Activated T-helper 1 cell treated with anti-CD3 and anti-CD28 coated beads, Interleukin-2, amount 50 U/mL, for 16 hours (primary cell): ENCODE measurements at places on chromosomes 6 and 20.

DNA sequence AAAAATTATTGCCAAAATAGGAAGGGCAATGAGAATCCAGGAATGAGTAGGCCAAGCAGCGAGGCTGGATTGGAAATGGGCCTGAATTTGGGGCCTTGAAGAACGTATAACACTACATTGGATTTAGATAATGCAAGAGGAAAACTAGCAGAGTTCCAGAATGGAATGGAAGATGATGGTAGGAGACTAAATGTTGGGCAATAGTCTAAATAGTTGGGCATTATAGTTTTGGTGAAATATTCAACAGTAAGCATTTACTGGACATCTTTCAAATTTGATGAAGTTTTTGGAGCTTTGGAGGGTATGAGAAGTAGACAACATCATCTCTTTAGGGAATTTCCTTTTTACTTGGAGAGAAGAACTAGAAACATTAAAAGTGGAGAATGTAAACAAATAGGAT is 3.4 kb upstream of the JARID2 start:
- no peak for DNase-seq

DNA sequence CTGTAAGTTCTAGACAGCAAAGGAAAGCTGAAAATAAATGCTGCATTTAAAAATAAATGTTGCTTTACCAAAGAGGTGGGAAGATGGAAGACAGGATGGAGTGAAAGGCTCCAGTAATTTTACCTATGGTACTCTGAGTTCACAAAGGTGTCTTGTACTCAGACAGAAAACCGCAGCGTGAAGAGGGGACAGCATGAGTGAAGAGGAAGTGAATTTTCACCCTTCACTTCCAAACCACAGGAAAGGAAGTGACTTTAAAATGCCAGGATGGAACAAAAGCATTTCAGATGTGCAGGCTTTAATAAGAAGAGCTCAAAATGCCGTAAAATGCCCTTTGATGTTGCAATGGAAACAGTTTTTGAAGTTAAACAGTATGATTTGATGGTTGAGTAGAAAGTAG is 91.2 kb upstream of the TINAG start:
- no peak for DNase-seq

- no peak for DNase-seq
These were observed 718.7 kb upstream of the ADGRB3 start for GRCh38 chr6:67916399-67916798.

- no peak for DNase-seq
These were observed 925.0 kb upstream of the MAN1A1 start for GRCh38 chr6:120274547-120274946.

GRCh38 chr6:40718401-40718800 is 131.2 kb upstream of the LRFN2 start:
- no peak for DNase-seq

DNA sequence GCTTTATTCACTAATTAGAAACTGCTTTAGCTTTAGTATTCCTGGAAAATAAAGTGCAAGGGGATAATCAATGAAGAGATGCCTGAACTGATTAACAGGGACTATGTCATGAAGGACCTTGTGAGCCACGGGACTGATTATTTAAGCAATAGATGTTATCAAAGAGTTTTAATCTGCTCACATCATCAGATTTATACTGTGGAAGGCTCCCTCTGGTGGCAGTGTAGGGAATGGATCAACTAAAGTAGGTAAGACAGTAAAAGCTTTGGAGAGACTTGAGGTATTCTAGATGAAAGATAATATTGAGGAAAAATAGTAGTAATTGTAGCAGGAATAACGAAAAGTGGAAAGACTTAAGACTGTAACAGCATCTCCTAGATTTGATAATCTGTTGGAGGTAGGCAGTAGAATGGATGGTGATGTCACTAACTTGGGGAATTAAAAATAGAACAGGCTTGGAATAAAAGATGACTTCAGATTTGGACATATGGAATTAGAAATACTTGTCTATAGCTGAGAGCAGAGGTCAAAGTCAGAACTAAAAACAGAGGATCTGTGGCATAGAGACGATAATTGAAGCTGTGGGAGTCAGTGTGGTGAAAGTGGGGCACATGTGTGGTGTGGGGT is 80.3 kb upstream of the HTR1E start:
- no peak for DNase-seq

- no peak for DNase-seq
These were observed 6.7 kb downstream of the C6orf141 start for GRCh38 chr6:49557177-49557576.

DNA sequence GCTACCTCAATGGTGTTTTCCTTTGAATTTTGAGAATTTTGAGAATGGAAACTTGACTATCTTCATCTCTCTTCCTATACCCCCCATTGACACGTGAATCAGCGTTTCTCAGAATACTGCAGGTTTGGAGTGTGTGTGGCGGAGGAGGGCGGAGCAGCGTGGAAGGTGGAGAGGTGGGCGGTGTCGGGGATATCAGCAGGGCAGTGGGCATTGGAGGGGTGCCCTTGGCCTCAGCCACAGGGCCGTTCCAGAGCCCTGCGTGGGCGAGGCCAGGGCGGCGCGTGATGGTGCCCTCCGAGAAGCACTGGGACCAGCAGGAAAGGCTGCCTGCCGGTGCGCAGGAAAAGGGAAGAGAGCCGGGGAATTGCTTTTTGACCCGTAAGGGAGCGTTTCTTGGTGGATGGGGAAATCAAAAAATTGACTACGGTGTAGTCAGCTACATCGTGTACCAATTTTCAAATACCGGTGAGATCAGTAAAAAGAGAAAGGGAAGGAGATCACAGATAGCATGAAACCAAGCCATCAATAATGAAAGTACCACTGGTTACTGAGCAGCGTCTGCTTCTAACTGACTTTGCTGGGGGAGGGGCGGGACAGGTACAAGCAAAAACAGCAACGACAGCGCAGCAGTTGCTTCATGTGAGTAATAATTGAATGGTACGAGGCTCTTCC is 82.7 kb upstream of the DUSP22 start:
- DNase-seq = peak; percentile 52

DNA sequence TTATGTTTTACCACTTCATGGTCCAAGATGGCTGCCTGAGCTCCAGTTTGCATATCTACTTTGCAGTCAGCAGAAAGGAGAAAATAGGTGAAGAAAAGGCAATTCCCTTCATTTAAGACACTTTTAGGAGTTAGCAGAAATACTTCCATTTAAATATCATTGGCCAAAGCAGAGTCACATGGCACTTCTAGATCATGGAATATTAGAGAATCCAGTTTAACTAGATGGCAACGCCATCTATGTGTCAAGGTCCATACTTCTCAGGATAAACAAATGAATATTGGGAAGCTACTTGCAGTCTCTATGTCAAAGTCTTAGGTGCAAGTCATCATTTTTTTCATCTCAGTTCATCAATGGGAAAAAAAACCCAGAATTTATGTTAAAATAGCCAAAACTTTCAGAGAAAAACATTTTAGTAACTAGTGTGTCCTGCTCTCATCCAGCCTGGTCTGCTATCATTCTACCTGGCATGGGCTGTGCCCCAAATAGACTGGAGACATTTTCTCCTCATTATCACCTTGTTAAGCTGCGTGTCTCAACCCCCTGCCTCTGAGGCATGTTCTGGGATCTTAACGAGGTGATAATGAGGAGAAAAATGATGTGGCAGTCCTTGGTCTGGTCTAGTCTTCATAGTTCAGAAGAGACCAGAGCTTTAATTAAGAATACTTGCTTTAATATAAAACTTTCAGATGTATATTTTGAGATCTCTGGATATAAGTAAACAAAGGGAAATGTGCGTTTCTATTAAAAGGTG is 227.3 kb downstream of the TBX18 start:
- DNase-seq = no peak
